ENCODE measurements at places on chromosomes 11 and 22.

DNA sequence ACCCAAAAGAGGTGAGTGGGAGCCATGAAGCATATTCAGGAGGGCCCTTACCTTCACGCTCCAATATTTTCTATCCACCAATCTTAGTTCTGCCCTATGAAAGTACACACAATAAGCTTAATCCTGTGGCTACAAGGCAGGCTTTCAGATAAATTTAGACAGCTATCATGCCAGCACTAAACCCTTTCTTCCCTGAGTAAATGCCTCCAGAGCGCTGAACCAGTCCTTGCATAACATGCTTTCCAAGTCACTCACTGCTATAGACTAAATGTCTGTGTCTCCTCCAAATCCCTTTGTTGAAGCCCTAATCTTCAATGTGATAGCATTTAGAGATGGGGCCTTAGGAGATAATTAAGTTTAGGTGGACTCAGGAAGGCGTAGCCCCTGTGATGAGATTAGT lies 50.3 kb upstream of the FIBIN start:
- no peak for DNase-seq

GRCh38 chr11:66289548-66290329 lies 796 bp upstream of the YIF1A start:
- DNase-seq = no peak

- DNase-seq = peak; percentile 36
These were observed 8.5 kb downstream of the ADORA2A start for GRCh38 chr22:24435861-24436371.

GRCh38 chr22:42702675-42703074 lies 18.0 kb downstream of the A4GALT start:
- no peak for DNase-seq

- DNase-seq = peak; percentile 91
These were observed at the start of gene TENM4 for GRCh38 chr11:79440571-79441460. Gene TENM4 (minus strand): TSS chr11:79441030. CDS start chr11:79069944, 371,086 bp downstream.

DNA sequence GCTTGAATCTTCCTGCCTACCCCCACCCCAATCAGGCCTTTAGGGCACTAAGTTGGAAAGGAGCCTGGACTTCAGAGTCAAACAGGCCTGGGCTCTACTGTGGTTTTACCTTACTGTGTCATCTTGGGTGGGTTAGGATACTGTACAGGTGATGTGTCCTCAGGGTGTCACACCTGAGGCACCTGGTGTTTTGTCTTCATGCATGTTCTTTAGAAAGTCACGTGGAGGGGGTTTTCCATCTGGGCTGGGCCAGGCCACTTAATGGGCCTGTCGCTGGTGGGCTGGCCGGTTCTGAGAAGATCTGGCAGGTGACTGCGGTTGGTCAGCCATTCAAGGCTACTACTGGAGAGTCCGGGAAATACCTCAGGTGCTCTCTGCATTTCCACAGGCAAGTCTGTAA lies 92.6 kb downstream of the SWAP70 start:
- no peak for DNase-seq

- DNase-seq = no peak
These were observed 3.6 kb downstream of the SOX6 start for GRCh38 chr11:16352707-16353106.

GRCh38 chr22:17875156-17875555 lies 100.9 kb upstream of the BID start:
- DNase-seq = no peak

- no peak for DNase-seq
These were observed 11.4 kb downstream of the ALG12 start for GRCh38 chr22:49906799-49907290.

- DNase-seq = no peak
These were observed 17.0 kb downstream of the MRGPRD start for GRCh38 chr11:68963779-68964178.

DNA sequence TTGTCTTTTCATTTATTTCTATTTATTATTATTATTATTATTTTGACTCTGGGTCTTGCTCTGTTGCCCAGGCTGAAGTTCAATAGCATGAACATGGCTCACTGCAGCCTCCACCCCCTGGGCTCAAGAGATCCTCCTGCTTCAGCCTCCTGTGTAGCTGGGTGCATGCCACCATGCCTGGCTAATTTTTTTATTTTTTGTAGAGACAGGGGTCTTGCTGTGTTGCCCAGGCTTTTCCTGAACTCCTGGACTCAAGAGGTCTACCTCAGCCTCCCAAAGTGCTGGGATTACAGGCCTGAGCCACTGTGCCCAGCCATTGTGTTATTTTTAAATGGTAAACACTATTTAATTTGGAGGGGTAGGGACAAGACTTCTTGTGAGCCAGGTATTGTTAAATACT lies 23.3 kb upstream of the RRM1 start:
- no peak for DNase-seq

DNA sequence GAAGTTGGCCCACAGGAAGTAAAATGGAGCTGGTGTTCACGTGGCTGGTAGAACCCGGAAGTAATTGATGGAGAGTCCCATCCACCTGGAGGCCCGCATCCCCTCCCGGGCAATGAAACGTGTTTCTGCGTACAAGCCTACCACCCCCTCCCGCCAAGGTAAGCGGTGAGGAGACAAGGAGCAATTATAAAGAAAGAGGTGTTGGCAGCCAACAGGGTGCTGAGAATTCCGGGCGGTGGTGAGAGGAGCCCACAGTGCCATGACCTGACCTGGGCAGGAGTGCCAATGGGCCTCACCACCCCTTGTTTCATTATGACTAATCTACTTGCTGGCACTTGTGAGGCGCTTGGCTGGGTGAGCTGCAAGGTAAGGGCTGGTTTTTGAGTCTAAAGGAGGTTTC lies 83.8 kb upstream of the BID start:
- DNase-seq = no peak

DNA sequence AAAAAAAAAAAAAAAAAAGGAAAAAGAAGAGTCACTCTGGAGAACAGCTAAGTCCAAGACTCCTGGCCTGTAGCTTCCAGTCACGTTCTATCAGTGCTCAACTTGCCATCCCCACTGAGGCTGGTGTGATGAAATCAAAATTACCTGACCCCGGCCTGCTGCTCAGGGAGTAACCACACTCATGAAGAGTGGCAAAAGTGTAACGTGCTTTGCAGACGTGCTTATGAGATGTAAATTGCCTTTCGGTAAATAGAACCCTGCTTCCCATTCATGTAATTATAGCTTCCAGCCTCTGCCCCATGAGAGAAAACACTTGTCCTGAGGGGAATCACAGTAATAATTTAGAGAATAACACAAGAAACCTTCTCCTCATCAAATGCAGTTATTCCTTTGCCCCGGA lies 28.2 kb upstream of the CHKA start:
- DNase-seq = no peak

GRCh38 chr11:46762248-46762647 lies 43.2 kb downstream of the F2 start:
- no peak for DNase-seq

DNA sequence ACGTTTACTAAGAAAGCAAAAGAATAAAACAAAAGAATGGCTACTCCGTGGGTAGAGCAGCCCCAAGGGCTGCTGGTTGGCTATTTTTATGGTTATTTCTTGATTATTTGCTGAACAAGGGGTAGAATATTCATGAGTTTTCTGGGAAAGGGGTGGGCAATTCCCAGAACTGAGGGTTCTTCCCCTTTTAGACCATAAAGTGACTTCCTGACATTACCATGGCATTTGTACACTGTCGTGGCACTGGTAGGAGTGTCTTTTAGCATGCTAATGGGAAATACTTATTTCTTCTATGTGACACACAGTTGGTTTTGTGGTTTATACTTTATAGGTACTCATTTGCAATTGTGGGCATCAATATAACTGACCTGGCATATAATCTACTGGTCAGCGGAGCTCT lies 56.3 kb downstream of the SLN start:
- DNase-seq = no peak

- peak; percentile 43 for DNase-seq
These were observed 19.9 kb upstream of the CTSC start for GRCh38 chr11:88357323-88358039.

DNA sequence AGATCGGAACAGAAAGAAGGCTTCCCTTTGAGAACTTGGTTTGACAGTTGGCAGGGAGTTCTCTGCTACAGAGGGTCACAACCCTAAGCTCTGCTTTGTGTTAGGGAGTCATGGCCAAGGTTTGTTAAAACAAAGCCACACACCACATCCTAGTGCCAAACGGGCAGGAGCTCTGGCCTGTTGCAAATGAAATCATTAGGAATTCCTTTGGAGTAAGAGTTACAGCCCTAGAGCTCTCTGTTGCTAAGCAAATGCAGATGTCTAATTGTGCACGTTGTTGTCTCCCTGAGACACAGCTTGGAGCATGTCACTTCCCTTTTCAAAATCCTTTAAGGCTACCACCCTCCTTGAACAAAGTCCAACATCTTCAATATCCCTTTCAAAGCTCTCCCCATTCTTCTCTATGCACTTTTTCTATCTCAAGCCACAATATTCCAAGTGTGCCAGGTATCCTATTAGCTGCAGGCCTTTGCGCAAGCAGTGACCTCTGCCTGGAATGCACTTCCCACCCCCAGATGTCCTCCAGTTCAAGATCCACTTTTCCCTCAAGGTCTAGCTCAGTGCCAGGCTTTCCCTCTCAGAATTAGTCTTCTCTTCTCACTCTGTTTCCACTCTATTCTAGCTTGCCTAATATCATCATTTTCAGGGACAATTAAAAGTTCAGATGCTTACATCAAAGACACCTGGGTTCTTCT lies 253.7 kb upstream of the POU2AF2 start:
- DNase-seq = peak; percentile 79

GRCh38 chr11:86369668-86370067 lies 5.0 kb upstream of the CCDC81 start:
- no peak for DNase-seq

DNA sequence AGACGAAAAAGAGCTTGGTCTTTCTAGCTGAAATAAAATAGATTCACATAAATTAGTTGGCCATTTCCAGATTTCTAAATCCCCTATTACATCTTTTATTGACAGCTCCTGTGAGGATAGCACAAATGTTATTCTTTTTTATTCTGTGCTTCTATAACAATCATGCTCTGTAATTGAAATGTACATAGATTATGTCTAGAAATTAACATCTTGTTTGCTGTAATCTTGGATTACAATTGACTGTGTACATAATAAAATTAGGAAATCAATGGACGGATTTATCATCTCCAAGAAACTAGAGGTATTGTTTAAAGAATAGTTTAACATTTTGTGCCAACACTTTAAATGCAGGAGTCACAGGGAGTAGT lies 31.2 kb downstream of the IMMP1L start:
- no peak for DNase-seq

- no peak for DNase-seq
These were observed 213.7 kb upstream of the ARHGAP42 start for GRCh38 chr11:100473390-100473740.

DNA sequence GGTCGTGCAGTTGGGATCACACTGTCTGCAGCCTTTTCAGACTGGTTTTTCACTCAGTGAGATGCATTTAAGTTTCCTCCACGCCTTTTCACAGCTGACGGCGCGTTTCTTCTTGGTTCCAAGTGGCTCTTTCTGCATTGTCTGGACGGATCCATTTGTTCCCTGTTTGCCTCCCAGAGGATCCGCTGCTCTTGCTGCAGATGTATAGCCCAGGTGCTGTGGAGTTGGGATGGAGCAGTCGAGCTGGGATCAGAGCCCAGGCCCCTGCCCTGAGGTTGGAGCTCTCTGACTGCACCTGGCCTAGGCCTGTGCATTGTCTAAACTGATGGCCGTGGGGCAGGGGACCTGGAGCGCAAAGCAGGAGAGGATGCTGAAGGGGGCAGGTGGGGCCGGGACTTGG lies 51.6 kb downstream of the PARVB start:
- DNase-seq = no peak

DNA sequence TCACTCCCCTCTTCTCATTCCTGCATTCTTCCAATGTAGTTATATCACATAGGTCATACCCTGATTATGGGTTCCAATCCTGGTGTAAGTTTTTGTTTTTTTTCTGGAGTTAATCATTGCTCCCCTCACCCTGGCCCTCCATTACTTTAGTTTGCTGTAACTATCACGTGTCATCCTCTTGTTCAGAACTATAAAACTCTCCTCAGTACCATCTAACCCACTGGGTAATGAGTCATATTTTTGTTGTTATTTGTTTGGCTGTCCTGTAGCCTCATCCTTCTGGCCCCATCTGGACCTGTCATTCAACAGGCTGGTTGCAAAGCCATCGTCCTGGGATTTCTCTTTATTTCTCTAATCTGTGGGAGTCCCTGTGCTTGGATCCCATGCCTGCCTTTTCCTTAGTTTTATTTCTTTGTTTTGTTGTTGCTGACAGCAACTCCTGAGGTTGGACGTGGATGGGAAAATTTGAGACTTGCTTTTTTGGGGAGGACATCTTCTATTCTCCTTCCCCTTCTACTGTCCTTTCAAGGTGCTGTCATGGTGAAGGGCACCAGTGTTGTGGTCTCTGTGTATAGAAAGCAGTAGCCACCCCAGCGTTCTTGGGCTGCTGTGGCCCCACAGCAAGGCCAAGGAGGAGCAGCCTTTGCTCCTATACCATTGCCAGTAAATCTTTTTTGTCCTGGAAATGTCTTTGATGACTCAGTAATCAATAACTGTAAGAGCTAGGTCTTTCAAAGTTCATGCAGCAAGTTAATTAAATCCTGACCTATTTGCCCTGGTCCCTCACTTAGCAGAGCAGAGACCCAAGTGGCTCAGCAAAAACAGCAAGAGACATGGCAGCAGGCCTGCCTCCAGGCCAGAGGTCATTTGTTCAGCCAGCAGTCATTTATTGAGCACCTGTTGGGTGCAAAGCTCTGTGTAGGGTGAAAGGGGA lies 82.5 kb downstream of the C22orf31 start:
- DNase-seq = no peak

DNA sequence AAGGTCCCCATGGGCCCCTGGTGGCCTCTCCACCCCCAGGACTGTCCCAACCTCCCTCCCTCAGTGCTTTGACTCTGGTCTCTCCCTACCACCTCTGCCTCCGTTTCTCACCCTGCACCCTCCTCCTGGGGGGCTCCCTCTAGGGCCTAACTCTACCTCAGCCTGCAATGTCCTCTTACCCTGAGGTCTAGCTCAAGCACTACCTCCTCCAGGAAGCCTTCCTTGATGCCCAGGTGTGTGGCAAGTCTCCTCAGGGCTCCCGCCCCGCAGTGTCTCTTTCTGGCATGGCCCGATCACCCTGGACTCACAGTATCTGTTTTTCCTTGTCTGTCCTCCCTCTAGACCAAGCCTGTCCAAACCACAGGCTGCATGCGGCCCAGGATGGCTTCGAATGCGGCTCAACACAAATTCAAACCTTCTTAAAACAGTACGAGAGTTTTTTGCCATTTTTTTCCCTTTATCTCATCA lies 90.8 kb downstream of the PHF21B start:
- DNase-seq = no peak

DNA sequence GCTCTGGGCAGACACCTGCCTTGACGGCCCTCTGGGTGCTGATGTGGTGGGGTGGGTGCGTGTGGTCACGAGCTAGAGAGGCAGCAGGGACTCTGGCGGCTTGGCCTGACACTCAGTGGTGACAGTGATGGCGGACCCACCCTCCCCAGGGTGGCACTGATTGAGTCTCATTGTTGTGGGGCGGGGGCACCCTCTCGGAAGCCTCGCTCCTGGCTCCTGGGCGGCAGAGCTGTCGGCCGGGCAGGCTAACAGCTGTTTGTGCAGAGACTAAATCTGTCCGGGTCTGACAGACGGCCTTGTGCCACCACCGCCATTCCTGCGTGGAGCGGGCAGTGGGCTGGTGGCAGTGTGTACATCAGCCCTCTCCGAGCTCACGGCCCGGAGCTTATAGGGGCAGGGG lies 15.6 kb downstream of the FLRT1 start:
- no peak for DNase-seq

Data from fibroblast of upper back skin (primary cell).